HCT116 (cell line): ENCODE measurements at places on chromosomes 1 and 21. TPM values are rescaled to one million over a fixed set of nuclear protein-coding genes. Genes with fewer than 3 reads are reported as not detected.
A peak's percentile ranks its signal among the peaks of the same experiment; 100 is the strongest.

Gene KCNAB2
- 18.1 TPM for total RNA-seq

GRCh38 chr1:153649137-153649862 is 9.2 kb upstream of the SNAPIN start:
- peaks cover 10% of the 10 kb centered on the region; the same call in 1 of the 2 replicates for H3K4me1 ChIP-seq
- H3K27ac ChIP-seq: no peak overlapping the region
- no peak for DNase-seq

Gene PRAMEF26
- not detected for total RNA-seq

DNA sequence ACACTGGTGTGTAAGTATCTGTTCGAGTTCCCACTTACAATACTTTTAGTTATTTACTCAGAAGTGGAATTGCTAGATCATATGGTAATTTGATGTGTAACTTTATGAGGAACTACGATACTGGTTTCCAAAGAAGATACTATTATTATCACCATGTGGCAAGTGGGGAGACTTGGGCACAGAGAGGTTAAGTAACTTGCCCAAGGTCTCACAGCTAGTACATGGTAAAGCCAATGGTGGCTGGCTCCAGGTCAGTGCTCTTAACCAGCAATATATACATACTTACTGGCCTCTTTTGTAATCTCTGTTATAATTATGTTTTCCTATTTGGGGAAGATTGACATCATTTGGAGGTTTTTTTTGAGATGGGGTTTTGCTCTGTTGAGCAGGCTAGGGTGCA is 138.9 kb upstream of the HNRNPU start:
- no peak overlapping the region for H3K27ac ChIP-seq
- no peaks in the 10 kb centered on the region for H3K27me3 ChIP-seq
- DNase-seq: no peak
- peaks cover 4% of the 10 kb centered on the region; the same call in 1 of the 2 replicates for H3K4me1 ChIP-seq
- H3K36me3 ChIP-seq: no peaks in the 10 kb centered on the region
- H3K4me3 ChIP-seq: no peak overlapping the region

Gene ELAPOR1
- 0.57 TPM for total RNA-seq

GRCh38 chr1:39954870-39955546 is at the start of gene MFSD2A:
Gene MFSD2A, plus strand, starts transcription at chr1:39955145. Its CDS starts 148 bp downstream, at chr1:39955293.
- no peaks in the 10 kb centered on the region for H3K27me3 ChIP-seq
- H3K27ac ChIP-seq: peak within 1 kb of the TSS; percentile 13; the same call in 1 of the 2 replicates
- H3K36me3 ChIP-seq: 0 out of 2 replicates have a peak, but pooled peaks cover 2% of the 10 kb centered on the region
- peaks cover 10% of the 10 kb centered on the region for H3K4me1 ChIP-seq
- peak within 1 kb of the TSS; percentile 89 for H3K4me3 ChIP-seq
- peak; percentile 73 for DNase-seq
